ENCODE measurements at places on chromosomes 6 and 20. TPM values are rescaled to one million over a fixed set of nuclear protein-coding genes. Genes with fewer than 3 reads are reported as not detected.
A peak's percentile ranks its signal among the peaks of the same experiment; 100 is the strongest.

ORC3 gene
- total RNA-seq: 50.9 TPM

CST5 gene
- total RNA-seq: not detected

HSPA12B gene
- total RNA-seq: not detected

FAM135A gene
- total RNA-seq: 83.0 TPM

OPRM1 gene
- total RNA-seq: not detected

C6orf15 gene
- total RNA-seq: not detected

BANF2 gene
- not detected for total RNA-seq

GRCh38 chr6:7770111-7770510 is 44.2 kb downstream of the BMP6 start:
- H3K4me1 ChIP-seq: no peaks in the 10 kb centered on the region
- no peak overlapping the region for H3K4me3 ChIP-seq
- no peaks in the 10 kb centered on the region for H3K27me3 ChIP-seq
- H3K27ac ChIP-seq: no peak overlapping the region
- no peaks in the 10 kb centered on the region for H3K36me3 ChIP-seq

DNA sequence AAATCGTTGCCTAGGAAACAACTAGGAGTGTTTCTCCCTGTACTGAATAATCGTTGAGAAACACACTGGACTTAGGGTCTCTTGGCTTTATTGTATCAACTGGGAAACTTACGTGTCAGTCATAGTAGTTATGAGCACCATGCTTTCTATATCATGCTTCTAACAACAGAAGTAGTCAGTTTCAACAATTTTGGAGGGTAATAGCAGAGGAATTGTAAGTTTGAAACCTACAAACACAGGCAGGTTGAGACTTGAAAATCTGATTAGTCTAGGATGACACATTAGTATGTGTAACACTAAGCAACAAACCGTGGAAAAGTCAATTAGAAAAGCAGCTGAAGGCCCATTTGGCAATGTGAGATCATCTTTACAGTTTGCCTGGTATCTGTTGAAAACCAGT is 43.9 kb upstream of the FABP7 start:
- no peaks in the 10 kb centered on the region for H3K4me1 ChIP-seq
- no peak for DNase-seq
- H3K4me3 ChIP-seq: no peak overlapping the region
- no peaks in the 10 kb centered on the region for H3K27me3 ChIP-seq
- H3K27ac ChIP-seq: no peak overlapping the region

DNA sequence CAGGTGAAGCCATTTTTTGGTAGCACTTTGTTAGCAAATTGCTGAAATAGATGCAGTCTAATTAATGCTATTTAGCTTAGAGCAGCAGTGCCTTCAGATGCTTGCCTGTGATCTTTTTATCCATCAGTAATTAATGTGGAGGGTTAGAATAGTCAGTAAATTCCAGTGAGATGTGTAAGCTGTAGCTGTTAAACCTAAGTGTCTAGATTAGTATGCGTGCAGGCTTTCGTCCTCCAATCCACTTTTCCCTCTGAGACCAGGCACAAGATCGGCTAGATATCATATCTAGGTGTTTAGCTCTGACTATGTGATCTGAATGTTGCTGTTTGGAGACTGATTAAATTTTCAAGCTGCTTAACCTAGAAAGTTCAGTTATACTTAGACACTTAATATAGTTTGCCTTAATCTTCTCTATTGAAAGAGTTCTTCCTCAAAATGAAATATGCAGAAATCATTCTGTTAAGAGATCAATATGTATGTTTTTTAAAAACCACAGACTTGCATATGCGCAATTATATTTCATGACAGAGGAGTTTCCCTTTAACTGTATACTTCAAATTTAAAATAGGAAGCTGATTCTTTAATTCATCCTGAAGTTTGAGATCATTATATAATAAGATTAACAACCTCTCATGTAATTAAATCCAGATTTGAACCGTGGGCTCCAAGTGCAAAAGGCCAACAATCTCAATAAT is 41.2 kb downstream of the XRN2 start:
- no peak overlapping the region for H3K27ac ChIP-seq
- no peak for DNase-seq
- H3K36me3 ChIP-seq: peaks cover 64% of the 10 kb centered on the region
- no peak overlapping the region for H3K4me3 ChIP-seq
- H3K4me1 ChIP-seq: no peaks in the 10 kb centered on the region

- DNase-seq: no peak
- no peaks in the 10 kb centered on the region for H3K27me3 ChIP-seq
- H3K27ac ChIP-seq: no peak overlapping the region
These were observed 55.4 kb downstream of the CTNNBL1 start for GRCh38 chr20:37749218-37749617.

DNA sequence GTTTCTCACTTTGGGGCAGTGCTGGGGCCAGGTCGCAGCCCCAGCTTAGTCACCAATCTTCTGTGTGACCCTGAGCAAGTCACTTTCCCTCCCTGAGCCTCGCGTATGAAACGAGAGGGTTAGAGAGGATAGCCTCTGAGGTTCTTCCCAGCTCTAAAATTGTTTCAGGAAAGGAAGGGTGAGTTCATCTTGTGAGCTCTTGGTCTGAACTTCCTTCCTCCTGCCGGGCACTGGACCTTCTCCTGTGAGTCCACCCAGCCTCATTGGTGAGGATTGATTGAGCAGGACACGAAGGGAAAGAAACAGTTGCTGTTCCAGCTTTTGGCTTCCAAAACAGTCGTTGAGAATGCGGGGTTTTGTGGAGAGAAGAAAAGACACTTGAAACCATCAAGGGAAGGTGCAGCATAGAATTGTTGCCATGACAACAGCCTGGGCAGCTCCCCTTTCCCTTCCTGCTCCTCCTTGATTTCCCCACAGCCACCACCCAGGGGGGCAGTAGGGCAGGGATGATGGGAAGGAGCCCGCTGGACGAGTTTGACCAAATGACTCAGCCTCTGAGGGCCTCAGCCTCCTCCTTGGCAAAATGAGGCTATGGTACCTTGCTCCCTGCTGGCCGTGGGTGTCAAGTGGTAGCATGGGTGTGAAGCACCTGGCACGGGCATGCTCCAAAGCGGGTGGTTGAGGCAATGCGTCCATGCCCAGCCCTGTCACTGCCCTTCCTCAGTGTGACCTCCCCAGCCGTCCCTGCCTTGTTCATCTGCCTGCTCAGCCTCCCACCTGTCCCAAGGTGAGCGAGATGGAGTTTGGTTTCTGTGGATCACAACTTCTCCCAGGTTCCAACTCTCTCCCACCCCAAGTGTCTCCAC is 107.8 kb downstream of the CDC5L start:
- DNase-seq: no peak
- no peaks in the 10 kb centered on the region for H3K4me1 ChIP-seq
- no peak overlapping the region for H3K27ac ChIP-seq
- H3K36me3 ChIP-seq: no peaks in the 10 kb centered on the region
- no peak overlapping the region for H3K4me3 ChIP-seq

- H3K4me1 ChIP-seq: no peaks in the 10 kb centered on the region
- H3K27ac ChIP-seq: no peak overlapping the region
- no peaks in the 10 kb centered on the region for H3K36me3 ChIP-seq
- no peak overlapping the region for H3K4me3 ChIP-seq
These were observed 7.6 kb downstream of the SPATS1 start for GRCh38 chr6:44349904-44350649.

DNA sequence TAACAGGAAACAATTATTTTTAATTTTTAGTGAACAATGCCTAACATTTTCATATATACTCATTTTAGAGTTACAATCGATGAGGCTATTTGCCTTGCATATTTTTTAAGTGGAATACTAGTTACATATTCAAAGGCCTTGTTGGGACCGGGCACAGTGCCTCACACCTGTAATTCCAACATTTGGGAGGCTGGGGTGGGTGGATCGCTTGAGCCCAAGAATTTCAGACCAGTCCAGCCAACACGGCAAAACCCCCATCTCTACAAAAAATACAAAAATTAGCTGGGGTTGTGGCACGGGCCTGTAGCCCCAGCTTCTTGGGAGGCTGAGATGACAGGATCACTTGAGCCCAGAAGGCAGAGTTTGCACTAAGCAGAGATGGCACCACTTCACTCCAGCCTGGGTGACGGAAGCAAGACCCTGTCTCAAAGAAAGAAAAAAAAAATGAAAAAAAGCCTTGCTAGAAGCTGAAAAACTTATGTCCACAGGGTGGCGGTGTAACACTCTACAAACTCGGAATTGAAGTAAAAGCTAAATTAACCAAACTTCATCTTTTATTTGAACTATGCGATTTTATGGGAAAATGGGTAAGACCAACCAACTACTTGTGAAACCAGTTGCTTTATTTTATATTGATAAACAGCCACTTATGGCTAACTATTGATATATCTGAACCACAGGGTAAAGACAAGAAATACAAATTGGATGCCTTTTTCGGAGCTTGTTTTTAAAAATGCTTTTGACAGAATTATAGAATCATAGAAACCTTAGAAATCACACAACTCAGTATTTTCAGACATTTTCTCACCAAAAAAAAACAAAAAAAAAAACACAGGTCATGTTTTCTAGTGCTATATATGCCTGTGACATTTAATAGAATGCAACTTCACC is 24.1 kb upstream of the ROS1 start:
- no peaks in the 10 kb centered on the region for H3K27me3 ChIP-seq

DNA sequence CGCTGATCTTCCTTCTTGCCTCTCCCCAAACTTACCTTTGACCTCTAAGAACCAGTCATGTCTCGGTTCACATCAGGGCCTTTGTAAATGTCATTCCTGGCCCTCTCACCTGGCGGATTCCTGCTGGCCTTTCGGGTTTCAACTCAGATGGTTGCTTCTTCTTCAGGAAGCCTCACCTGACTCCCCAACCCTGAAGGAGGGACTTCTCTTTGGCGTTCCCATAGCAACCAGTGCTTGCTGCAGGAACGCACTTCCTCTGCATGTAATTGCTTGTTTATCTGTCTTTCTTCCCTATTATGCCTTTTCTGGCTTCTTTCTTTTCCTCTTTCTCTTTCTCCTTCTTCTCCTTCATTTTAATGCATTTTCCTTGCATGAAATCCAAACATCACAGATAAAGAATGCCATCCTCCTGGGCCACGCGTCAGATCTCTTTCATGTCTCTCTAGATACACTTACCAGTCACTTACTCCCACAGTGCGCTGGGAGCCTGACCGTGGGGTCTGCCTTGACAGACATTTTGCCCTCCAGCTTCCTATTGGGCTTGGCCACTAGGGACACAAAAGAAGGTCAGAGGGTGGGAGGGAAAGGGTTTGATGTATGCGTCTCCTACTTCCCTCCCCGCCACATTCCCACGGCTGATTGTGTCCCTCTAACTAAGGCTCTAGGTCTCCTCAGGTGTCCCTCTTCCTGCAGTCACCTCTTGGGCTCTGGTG is 295.7 kb upstream of the TSHZ2 start:
- H3K27me3 ChIP-seq: no peaks in the 10 kb centered on the region
- no peaks in the 10 kb centered on the region for H3K4me1 ChIP-seq
- H3K27ac ChIP-seq: no peak overlapping the region
- H3K36me3 ChIP-seq: no peaks in the 10 kb centered on the region
- H3K4me3 ChIP-seq: no peak overlapping the region

- H3K27me3 ChIP-seq: no peaks in the 10 kb centered on the region
- H3K27ac ChIP-seq: no peak overlapping the region
- DNase-seq: no peak
- H3K4me3 ChIP-seq: no peak overlapping the region
These were observed 274.1 kb downstream of the HACE1 start for GRCh38 chr6:104585646-104586045.

DNA sequence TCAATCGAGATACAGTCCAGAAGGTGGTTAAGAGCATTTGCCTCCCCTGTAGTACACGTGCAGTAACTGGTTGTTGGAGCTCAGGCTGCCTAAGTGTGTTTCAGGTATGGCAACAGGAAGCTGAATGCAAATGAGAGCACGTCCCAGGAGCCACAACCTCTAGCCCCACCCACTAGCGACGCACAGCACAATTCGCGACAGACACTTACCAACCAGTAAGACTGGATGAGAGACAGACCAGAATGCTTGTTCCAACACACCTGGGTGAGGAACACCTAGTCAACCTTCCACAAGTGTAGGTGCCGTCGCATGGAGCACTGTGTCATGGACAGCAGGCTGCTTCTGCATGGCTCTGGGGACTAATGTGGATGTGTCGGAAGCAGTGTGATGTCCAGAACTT is 7.2 kb upstream of the SERPINB1 start:
- H3K27ac ChIP-seq: peak overlapping the region; percentile 71
- peaks cover 38% of the 10 kb centered on the region for H3K4me1 ChIP-seq
- no peak overlapping the region for H3K4me3 ChIP-seq
- DNase-seq: peak; percentile 89
- H3K27me3 ChIP-seq: no peaks in the 10 kb centered on the region

DNA sequence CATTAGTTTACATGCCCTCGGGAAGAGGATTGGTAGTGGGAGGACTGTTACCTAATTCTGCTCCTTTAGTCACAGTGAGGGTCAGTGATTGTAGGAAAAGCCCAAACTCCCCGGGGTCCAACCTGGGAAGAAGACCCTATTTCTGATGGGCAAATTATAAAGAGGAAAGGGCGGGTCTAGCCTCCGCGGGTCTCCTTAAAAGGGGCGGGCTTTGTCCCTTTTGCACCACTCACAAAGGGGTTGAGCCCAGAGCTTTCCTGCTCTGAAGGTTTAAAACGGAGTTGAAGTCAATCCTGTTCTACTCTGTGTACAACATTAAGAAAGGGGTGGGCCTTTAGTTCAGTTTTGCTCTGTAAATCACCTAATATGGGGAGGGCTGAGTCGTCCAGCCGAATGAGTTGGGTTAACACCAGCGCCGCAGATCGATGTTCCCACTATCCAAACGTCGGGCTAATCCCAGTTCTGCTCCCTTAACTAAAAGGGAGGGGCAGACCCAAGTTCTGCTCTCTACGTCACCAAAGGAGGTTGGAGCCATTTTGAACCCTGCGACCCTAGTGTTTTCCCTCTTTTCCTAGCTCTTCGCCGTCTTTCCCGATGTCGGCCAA is 920 bp upstream of the RNF5 start:
- H3K27ac ChIP-seq: peak overlapping the region; percentile 66
- H3K4me3 ChIP-seq: peak overlapping the region; percentile 94
- H3K27me3 ChIP-seq: no peaks in the 10 kb centered on the region

GRCh38 chr6:23589811-23590210 is 536.2 kb upstream of the NRSN1 start:
- H3K4me1 ChIP-seq: no peaks in the 10 kb centered on the region
- no peak for DNase-seq
- no peaks in the 10 kb centered on the region for H3K27me3 ChIP-seq
- H3K4me3 ChIP-seq: no peak overlapping the region
- H3K36me3 ChIP-seq: no peaks in the 10 kb centered on the region

- H3K4me3 ChIP-seq: no peak overlapping the region
- H3K27me3 ChIP-seq: no peaks in the 10 kb centered on the region
- H3K27ac ChIP-seq: no peak overlapping the region
- no peaks in the 10 kb centered on the region for H3K4me1 ChIP-seq
These were observed 100.3 kb downstream of the ZNF217 start for GRCh38 chr20:53493311-53493857.

DNA sequence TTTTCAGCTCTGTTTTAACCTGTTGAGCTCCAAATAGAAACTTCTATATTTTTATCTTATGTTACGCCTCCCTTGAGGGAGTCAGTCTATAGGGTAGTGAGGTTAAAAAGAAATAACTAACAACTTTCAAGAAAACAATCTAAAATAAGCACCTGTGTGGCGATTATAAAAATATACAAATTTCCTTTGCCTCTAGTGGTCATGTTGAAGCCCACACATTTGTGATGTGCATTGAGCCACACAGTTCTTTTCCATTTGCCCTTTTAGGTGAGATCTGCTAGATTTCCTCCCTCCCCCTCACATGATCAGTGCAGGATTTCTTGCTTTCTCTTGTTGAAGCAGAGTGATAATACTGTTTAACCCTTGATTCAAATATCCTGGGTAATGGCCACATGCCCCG is 84.2 kb downstream of the MYB start:
- no peaks in the 10 kb centered on the region for H3K27me3 ChIP-seq
- H3K27ac ChIP-seq: no peak overlapping the region
- H3K4me1 ChIP-seq: peaks cover 11% of the 10 kb centered on the region
- no peaks in the 10 kb centered on the region for H3K36me3 ChIP-seq

GRCh38 chr20:46850416-46850815 is 44.2 kb upstream of the EYA2 start:
- H3K27me3 ChIP-seq: no peaks in the 10 kb centered on the region
- no peak for DNase-seq
- H3K27ac ChIP-seq: no peak overlapping the region
- no peaks in the 10 kb centered on the region for H3K36me3 ChIP-seq
- no peak overlapping the region for H3K4me3 ChIP-seq
